CD8-positive, alpha-beta memory T cell (primary cell): ENCODE measurements at places on chromosomes 7 and 10. TPM values are rescaled to one million over a fixed set of nuclear protein-coding genes. Genes with fewer than 3 reads are reported as not detected.

Gene CEP55
- total RNA-seq = 44.4 TPM

Gene SCIN
- total RNA-seq = 0.29 TPM

Gene ZNF722
- total RNA-seq = not detected

Gene LRRC18
- not detected for total RNA-seq

Gene PGAM2
- total RNA-seq = 0.44 TPM

Gene THSD7A
- total RNA-seq = not detected

Gene TMEM196
- total RNA-seq = not detected

GRCh38 chr10:108301002-108301401 lies 1136.5 kb upstream of the SORCS1 start:
- H3K27ac ChIP-seq = no peak overlapping the region
- no peaks in the 10 kb centered on the region for H3K27me3 ChIP-seq
- no peak overlapping the region for H3K4me3 ChIP-seq
- no peaks in the 10 kb centered on the region for H3K4me1 ChIP-seq

- H3K27me3 ChIP-seq = no peaks in the 10 kb centered on the region
- no peak overlapping the region for H3K4me3 ChIP-seq
- DNase-seq = no peak
- peaks cover 6% of the 10 kb centered on the region for H3K36me3 ChIP-seq
- no peaks in the 10 kb centered on the region for H3K4me1 ChIP-seq
- H3K27ac ChIP-seq = no peak overlapping the region
Observed at GRCh38 chr7:151776876-151777494, 99.9 kb downstream of the PRKAG2 start.

- H3K27me3 ChIP-seq = no peaks in the 10 kb centered on the region
- H3K4me1 ChIP-seq = no peaks in the 10 kb centered on the region
- no peak overlapping the region for H3K4me3 ChIP-seq
Observed at GRCh38 chr7:31002256-31002655, 38.5 kb downstream of the GHRHR start.

- no peaks in the 10 kb centered on the region for H3K36me3 ChIP-seq
- no peaks in the 10 kb centered on the region for H3K27me3 ChIP-seq
- DNase-seq = no peak
- H3K4me3 ChIP-seq = no peak overlapping the region
- H3K4me1 ChIP-seq = peaks cover 48% of the 10 kb centered on the region
Observed at GRCh38 chr7:142716596-142716995, 32.7 kb upstream of the PRSS1 start.

DNA sequence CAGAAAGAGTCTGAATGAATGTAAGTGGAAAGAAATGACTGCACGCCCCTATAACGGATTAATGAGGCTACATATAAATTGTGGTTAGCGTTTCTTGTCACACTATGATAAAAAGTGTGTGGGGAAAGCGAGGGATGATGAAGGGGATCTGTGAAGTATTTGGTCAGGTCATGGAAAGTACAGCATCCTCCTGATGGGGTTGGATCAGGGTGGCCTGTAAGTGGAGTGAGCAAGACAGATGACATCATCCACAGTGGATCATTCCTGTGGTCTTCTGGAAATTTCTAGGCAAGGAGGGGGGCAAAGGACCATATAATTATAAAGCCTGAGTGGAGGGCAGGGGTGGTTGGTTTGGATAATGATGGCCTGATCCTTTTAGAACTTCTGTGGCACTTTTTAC lies 606.0 kb downstream of the INHBA start:
- H3K36me3 ChIP-seq = no peaks in the 10 kb centered on the region
- H3K27me3 ChIP-seq = no peaks in the 10 kb centered on the region
- no peak for DNase-seq

- H3K27ac ChIP-seq = no peak overlapping the region
- no peak overlapping the region for H3K4me3 ChIP-seq
- H3K27me3 ChIP-seq = no peaks in the 10 kb centered on the region
- peaks cover under 1% of the 10 kb centered on the region for H3K4me1 ChIP-seq
- no peak for DNase-seq
Observed at GRCh38 chr7:101890749-101891523, 73.5 kb downstream of the CUX1 start.

DNA sequence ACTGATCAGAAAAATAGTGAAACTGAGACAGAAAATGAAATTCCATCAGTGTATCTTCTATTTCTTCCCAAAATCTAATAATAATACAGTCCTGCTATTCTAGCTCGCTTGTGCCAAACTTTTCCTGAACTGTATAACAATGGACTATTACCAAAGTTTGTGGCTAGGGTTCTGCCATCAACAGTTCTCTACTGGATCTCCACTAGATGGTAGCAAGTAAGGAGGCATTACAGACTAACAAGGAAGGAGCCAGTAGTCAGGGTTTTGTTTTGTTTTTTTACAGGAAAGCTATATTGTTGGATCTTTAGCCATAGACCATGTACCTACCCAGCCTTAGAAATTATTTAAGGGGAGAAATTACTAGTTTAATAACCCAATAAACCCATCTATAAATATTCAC lies 10.8 kb downstream of the MTERF1 start:
- peaks cover 5% of the 10 kb centered on the region for H3K36me3 ChIP-seq
- H3K4me1 ChIP-seq = no peaks in the 10 kb centered on the region
- H3K27me3 ChIP-seq = no peaks in the 10 kb centered on the region
- no peak overlapping the region for H3K27ac ChIP-seq
- DNase-seq = no peak

- no peak for DNase-seq
- peaks cover 8% of the 10 kb centered on the region for H3K4me1 ChIP-seq
- peak overlapping the region; percentile 27 for H3K4me3 ChIP-seq
- H3K36me3 ChIP-seq = no peaks in the 10 kb centered on the region
- no peak overlapping the region for H3K27ac ChIP-seq
Observed at GRCh38 chr10:60572511-60573194, 183.0 kb upstream of the ANK3 start.

GRCh38 chr7:134701272-134701671 lies 54.6 kb downstream of the BPGM start:
- DNase-seq = no peak
- no peaks in the 10 kb centered on the region for H3K27me3 ChIP-seq
- H3K4me1 ChIP-seq = no peaks in the 10 kb centered on the region

DNA sequence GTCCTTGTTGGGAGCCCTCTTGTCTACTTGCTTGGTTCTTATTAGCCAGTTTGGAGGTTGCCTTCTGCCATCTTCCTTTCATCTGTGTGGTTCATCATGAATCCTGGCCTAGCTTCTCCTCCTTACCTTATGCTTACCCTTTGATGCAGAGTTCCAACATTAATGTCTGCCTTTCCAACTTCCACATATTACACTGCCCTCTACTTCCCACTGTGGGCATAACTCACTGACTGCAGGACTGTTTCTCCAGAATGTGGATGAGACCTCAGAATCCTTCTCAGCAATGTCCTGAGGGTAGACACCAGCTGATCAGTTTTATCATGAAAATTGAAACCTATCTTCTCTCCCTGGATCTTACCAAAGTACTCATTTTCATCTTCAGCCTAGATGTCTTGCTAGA lies 491.0 kb downstream of the LRMDA start:
- no peaks in the 10 kb centered on the region for H3K27me3 ChIP-seq
- H3K4me3 ChIP-seq = no peak overlapping the region
- no peaks in the 10 kb centered on the region for H3K36me3 ChIP-seq
- no peak for DNase-seq
- H3K27ac ChIP-seq = no peak overlapping the region

DNA sequence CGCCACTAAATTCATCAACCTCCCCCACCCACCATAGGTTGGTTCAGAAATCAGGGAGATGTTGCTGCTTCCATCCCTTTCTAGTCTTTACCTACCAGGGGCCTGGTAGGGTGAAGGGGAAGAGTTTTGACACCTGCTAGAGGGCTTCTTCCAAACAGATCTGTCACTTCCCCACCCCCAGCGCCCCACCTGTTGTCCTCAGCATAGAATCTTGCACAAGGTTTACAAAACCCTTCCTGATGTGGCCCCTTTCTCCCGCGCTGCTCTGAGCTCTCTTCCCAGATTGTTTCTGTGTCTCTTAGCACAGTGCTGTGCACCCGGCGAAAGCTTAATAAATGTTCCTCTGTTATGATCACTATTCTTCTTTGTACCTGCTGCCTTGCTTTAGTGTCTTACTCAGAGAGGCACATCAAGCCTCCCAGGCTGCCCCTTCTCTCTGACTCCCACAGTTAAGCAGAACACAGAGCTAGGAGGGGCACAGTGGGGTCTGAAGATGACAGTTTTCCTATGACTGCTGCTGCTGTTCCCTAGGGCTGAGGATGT lies 11.2 kb upstream of the C10orf95 start:
- H3K27ac ChIP-seq = no peak overlapping the region
- no peak for DNase-seq
- H3K4me3 ChIP-seq = no peak overlapping the region
- H3K4me1 ChIP-seq = peaks cover 15% of the 10 kb centered on the region
- no peaks in the 10 kb centered on the region for H3K27me3 ChIP-seq

DNA sequence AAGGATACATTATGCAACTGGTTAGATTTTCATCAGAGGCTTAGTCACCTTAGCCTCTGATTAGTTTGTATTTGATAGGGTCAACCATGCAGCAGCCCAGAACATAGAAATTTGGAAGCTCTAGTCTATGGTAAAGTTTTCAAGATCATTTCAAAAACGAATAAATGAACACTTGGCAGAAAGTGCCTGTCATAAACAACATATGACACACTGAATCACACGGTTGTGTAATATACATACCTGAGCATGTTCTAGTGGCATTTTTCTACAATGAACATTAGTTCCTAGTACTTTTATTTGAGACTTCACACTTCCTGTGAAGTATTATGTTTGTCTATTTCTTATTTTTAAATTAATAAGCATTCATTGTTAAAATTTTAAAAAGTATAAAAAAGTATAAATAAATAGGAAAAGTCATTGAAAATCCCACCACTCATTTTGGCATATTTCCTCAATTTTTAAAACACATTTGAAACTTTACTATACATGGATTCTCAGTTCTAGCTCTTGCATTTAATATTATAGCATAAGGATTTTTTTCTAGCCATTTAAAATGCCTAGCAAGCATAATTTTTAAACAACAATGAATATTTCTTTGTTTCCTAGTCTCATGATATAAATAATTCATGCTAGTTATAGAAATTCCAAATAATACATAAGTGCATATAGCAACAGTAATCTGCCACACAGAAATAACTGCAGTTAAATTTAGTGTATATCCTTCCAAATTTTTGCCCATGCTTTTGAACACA lies 25.7 kb upstream of the PRPS1L1 start:
- no peak overlapping the region for H3K27ac ChIP-seq
- no peaks in the 10 kb centered on the region for H3K4me1 ChIP-seq
- no peak for DNase-seq
- H3K36me3 ChIP-seq = no peaks in the 10 kb centered on the region
- H3K27me3 ChIP-seq = no peaks in the 10 kb centered on the region

GRCh38 chr10:85832988-85833387 lies 533.6 kb downstream of the GRID1 start:
- no peak for DNase-seq
- no peak overlapping the region for H3K27ac ChIP-seq
- H3K27me3 ChIP-seq = no peaks in the 10 kb centered on the region
- no peak overlapping the region for H3K4me3 ChIP-seq

DNA sequence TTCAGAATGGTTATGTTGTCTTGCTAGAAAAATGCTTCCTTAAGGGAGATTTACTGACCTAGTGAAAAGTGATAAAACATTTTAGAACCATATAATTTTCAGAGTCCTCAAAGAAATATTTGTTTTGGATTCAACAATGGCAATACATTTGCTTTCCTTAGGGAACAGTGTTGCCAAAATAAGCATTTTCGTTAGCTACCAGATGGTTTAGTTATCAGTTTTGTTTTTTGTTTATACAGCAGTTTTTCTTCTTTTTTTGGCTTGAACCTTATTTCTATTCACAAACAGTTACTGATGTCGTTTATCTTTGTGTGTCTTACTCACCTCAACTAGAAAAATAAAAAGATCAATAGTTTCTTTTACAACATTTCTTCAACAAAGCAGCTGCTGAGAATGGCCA lies 48.6 kb downstream of the EXOC4 start:
- no peaks in the 10 kb centered on the region for H3K4me1 ChIP-seq
- DNase-seq = no peak
- H3K27me3 ChIP-seq = no peaks in the 10 kb centered on the region
- H3K4me3 ChIP-seq = no peak overlapping the region
- peaks cover 5% of the 10 kb centered on the region for H3K36me3 ChIP-seq

DNA sequence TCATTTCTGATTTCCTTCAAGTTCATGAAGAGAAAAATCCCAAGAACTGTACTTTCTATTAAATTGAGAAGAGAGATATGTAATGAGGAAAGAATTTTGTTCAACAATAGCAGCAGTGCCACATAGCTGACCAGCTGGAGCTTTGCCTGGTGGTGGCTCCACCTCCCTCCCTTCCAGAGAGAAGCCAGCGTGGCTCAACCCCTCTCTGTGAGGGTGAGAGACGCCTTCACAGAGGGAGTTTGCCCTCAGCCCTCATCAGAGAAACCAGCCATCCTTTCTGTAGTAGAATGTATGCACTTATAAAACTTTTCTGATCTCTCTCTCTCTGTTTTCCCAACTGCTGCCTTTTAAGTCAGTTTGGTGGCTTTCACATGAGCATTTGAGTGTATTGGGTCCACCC lies 20.5 kb upstream of the COL1A2 start:
- H3K27ac ChIP-seq = no peak overlapping the region
- DNase-seq = no peak
- H3K36me3 ChIP-seq = no peaks in the 10 kb centered on the region
- H3K4me3 ChIP-seq = no peak overlapping the region
- no peaks in the 10 kb centered on the region for H3K27me3 ChIP-seq

DNA sequence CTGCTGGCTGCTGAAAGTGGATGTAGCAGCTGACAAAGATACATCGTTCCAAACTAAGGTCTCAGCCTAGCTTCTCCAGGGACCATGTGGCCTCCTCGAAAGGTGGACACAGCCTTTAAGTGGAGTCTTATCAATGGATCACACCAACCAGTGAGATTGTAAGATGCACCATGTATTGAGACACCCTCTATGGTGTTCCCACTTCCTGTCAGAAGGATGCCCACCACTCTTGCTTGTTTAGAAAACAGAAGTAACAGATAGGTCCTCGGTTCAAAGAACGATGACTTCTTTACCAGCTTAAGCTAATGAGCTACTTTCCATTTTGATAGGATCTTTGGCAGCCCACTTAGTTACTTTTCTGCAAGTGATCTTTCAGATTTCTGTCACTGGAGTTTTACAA lies 34.3 kb downstream of the SLC25A13 start:
- no peak overlapping the region for H3K27ac ChIP-seq
- H3K36me3 ChIP-seq = no peaks in the 10 kb centered on the region
- DNase-seq = no peak
- no peak overlapping the region for H3K4me3 ChIP-seq
- H3K4me1 ChIP-seq = peaks cover 30% of the 10 kb centered on the region

DNA sequence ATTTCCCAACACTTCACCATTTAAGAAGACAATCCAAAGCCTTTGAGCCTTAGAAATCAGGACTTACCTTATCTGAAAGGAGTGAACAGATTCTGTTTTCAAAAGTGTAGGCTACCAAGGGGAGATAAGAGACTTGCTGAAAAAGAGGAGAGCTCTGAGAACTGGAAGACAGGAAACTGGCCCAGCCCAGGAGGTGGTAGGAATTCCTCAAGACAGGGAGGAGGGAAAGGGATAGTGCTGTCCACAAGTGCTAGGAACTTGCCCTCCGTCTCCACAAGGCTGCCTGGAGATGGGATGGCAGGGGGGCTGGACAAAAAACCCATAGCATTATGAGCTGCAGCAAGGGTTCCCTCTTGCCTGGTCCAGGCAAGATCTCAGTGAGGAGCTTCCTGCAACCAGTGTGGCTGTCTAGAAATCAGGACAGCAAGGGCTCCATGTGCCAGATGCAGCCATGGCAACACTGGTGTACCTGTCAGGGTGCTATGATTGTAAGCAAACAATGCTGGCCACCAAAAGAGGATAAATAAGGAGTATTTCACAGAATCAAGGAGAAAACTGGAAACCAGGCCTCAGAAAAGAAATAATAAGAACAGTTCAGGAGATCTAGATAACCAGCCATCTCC lies 22.7 kb upstream of the FRMD4A start:
- no peak overlapping the region for H3K27ac ChIP-seq
- H3K4me1 ChIP-seq = no peaks in the 10 kb centered on the region
- no peaks in the 10 kb centered on the region for H3K36me3 ChIP-seq
